ENCODE measurements at places on chromosomes 5 and 9. TPM values are rescaled to one million over a fixed set of nuclear protein-coding genes. Genes with fewer than 3 reads are reported as not detected.

Gene IRX1
- total RNA-seq = not detected

DNA sequence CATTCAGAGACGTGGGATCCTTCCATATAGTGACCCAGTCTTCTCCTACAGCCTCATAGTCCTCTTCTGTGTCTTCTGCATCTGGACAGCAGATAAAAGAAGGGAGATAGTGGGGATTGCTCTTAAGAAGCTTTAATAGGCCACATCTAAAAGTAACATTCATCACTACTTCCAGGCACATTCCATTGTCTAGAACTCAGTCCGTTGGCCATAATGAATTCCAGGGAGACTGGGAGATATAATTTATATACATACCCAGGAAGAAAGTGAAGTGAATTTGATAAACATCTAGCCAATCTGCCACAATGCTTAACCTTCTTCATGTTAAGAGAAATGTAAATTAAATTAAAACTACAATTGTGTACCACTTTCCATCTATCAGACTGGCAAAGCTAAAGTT lies 22.5 kb upstream of the GLIPR2 start:
- DNase-seq = no peak
- no peak overlapping the region for H3K27ac ChIP-seq
- H3K4me3 ChIP-seq = no peak overlapping the region
- no peaks in the 10 kb centered on the region for H3K4me1 ChIP-seq
- no peaks in the 10 kb centered on the region for H3K36me3 ChIP-seq
- H3K27me3 ChIP-seq = no peaks in the 10 kb centered on the region

DNA sequence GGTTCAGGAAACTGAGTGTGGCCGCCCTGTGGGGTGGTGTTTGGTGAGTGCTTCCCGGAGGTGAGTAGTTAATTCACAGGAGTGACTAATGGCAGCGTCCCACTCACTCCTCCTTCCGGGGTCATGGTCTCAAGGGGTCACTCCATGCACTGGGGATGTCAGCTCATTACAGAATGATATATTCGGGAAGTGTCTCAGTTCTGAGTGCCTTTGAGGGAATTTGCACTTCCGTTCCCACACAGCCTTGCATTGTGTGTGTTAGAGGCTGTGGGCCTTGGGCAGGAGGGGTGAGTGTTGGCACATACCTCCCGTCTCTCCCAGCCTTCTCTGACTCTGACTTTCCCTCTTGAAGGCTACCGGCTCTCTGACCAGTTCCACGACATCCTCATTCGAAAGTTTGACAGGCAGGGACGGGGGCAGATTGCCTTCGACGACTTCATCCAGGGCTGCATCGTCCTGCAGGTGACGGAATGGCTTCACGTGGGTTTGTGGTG lies 10.5 kb upstream of the AHRR start:
- H3K4me1 ChIP-seq = peaks cover 17% of the 10 kb centered on the region
- peak; percentile 88 for DNase-seq
- H3K36me3 ChIP-seq = no peaks in the 10 kb centered on the region
- no peak overlapping the region for H3K4me3 ChIP-seq
- peak overlapping the region; percentile 88 for H3K27ac ChIP-seq

Gene OTULINL
- 0.42 TPM for total RNA-seq

DNA sequence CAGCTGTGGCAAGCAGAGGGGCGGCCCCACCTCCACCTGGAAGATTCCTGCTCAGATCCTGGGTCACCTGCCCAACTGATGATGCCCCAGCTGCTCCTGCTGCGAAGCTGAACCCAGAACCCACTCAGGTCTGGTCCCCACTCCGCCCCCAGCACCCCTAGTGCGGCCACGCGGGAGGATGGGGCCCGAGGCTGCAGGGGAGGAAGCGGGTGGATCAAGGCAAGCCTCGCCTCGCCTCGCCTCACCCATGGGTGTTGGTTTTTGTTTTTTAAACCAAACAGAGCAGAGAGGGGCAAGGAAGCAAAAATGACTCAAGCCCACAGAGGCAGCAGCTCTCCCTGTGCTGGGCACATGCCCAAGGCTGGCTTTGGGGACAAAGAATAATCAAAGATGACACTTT lies 23.2 kb downstream of the ABO start:
- DNase-seq = no peak
- no peaks in the 10 kb centered on the region for H3K4me1 ChIP-seq
- no peak overlapping the region for H3K4me3 ChIP-seq
- no peaks in the 10 kb centered on the region for H3K27me3 ChIP-seq
- H3K27ac ChIP-seq = no peak overlapping the region

- no peak overlapping the region for H3K4me3 ChIP-seq
- peaks cover 11% of the 10 kb centered on the region for H3K4me1 ChIP-seq
- H3K27me3 ChIP-seq = no peaks in the 10 kb centered on the region
- no peak overlapping the region for H3K27ac ChIP-seq
- no peaks in the 10 kb centered on the region for H3K36me3 ChIP-seq
These were observed 5.3 kb upstream of the DAB2IP start for GRCh38 chr9:121645853-121646807.

- H3K27me3 ChIP-seq = no peaks in the 10 kb centered on the region
- no peak overlapping the region for H3K27ac ChIP-seq
- DNase-seq = no peak
- H3K36me3 ChIP-seq = no peaks in the 10 kb centered on the region
These were observed 30.2 kb upstream of the F2R start for GRCh38 chr5:76685704-76686103.

- no peak for DNase-seq
- no peak overlapping the region for H3K4me3 ChIP-seq
- peaks cover 11% of the 10 kb centered on the region for H3K4me1 ChIP-seq
- H3K36me3 ChIP-seq = no peaks in the 10 kb centered on the region
These were observed 53.1 kb upstream of the ANKRD55 start for GRCh38 chr5:56286015-56286884.

Gene SHISAL2B
- total RNA-seq = not detected

GRCh38 chr5:127936439-127936972 lies 147.1 kb upstream of the SLC12A2 start:
- DNase-seq = no peak
- no peaks in the 10 kb centered on the region for H3K27me3 ChIP-seq
- peaks cover 3% of the 10 kb centered on the region for H3K4me1 ChIP-seq
- H3K36me3 ChIP-seq = no peaks in the 10 kb centered on the region

DNA sequence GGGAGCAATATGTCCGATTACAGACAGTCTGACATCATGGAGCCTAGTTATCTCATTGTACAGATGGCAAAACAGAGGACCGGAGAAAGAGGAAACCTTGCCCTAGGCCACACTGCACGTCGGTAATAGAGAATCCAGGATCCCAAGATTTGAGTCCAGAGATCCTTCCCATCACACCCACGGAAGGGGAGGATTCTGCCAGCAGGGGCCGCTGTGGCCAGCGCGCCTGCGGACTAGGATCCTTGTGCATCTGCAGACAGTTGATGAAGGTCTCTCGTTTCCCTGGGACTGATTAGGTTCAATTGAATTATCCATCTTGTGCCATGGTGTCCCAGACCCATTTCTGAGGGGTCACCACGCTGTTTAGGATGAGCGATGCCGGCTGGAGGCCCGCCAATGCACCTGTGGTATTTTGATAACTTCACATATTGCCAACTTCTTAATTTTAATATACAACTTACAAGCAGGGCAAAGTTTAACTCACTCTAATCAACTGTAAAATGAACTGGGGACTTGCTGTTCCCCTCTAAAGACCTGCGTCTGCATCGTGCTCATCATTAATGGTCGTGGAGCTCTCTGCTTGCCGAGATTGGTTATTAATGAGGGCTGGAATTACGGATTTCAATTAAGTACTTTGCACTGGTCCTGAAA lies 592.7 kb upstream of the BRINP1 start:
- H3K27ac ChIP-seq = no peak overlapping the region
- no peak overlapping the region for H3K4me3 ChIP-seq
- DNase-seq = peak; percentile 7
- no peaks in the 10 kb centered on the region for H3K36me3 ChIP-seq
- no peaks in the 10 kb centered on the region for H3K4me1 ChIP-seq

DNA sequence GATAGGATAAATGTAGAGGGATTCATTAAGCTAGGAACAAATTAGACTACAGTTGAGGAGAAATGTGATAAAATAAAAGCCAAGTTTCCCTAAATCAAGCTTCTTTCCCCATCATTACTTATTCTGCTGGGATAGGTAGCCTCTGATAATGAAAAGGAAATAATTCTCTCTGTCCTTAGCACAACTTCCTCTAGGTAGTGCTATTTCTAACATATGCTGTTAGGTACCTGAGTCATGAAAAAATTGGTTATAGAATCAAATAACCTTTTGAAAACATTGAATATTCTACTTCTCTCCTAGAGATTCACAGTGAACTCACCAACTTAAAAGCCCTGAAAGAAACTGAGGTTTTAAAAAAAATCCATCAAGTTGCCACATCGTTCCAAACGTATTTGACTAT lies 1793.1 kb downstream of the EFNA5 start:
- H3K4me3 ChIP-seq = no peak overlapping the region
- DNase-seq = no peak
- no peak overlapping the region for H3K27ac ChIP-seq
- no peaks in the 10 kb centered on the region for H3K4me1 ChIP-seq
- H3K36me3 ChIP-seq = no peaks in the 10 kb centered on the region

DNA sequence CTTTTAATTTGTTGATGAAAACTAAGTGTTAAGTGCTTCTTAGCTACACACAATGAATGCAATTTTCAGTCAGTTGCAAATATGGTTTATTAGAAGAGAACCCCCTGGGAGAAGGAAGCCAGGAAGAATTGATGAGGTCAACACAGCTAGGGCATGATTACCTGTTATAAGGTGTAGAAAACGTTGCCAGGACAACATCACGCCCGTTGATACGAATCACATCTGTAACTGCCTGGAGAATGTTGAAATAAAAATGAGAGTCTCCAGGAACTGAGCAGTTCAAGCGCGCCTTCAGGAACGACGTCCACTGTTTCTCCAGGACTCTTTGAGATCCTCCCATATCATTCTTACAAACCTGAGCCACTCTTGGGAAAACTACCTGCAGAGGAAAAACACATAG lies 88.0 kb downstream of the SEMA6A start:
- H3K36me3 ChIP-seq = no peaks in the 10 kb centered on the region
- H3K4me1 ChIP-seq = no peaks in the 10 kb centered on the region
- H3K27ac ChIP-seq = no peak overlapping the region
- no peak for DNase-seq
- H3K4me3 ChIP-seq = no peak overlapping the region

Gene HRCT1
- total RNA-seq = 5.2 TPM

GRCh38 chr9:129396365-129396708 lies 218.3 kb upstream of the IER5L start:
- no peaks in the 10 kb centered on the region for H3K36me3 ChIP-seq
- H3K4me1 ChIP-seq = no peaks in the 10 kb centered on the region

GRCh38 chr5:65394087-65394486 lies 87.6 kb downstream of the ADAMTS6 start:
- peak; percentile 17 for DNase-seq
- no peaks in the 10 kb centered on the region for H3K27me3 ChIP-seq
- H3K4me1 ChIP-seq = peaks cover 7% of the 10 kb centered on the region
- no peak overlapping the region for H3K27ac ChIP-seq
- no peak overlapping the region for H3K4me3 ChIP-seq

DNA sequence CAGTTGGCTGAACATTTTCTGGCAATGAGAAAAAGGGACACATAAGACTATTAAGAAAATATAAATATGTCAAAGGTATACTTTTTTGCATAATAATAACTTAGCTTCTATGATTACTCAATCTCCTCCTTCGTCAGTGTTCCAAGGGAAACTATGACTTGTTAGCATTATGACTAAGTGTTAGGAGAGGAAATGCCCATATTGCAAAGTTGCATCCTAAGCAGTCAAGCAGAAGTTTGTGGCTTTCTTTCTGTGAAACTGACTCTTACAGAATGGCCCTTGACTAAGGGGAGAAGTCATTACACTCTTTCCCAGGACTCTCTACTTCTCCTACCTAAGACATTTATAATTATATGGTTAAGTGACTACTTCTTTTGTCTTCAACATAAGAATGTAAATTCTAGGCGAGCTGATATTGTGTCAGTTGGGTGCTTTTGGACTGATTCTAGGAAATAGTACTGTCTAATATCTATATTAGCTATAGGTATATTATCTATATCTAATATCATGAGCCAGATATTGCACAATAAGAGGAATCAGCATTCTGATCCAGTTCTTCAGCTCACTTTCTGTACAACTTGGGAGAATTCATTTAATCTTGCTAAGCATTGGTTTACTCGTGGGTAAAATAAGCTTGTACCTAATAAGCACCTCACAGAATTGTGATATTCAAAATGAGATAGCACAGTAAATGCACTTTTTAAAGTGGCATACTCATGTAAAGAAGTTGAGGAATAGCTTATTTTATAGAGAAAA lies 16.4 kb upstream of the SPINK6 start:
- peak overlapping the region; percentile 18 for H3K27ac ChIP-seq
- DNase-seq = peak; percentile 84
- H3K27me3 ChIP-seq = no peaks in the 10 kb centered on the region
- peaks cover 22% of the 10 kb centered on the region for H3K4me1 ChIP-seq
- no peaks in the 10 kb centered on the region for H3K36me3 ChIP-seq
- H3K4me3 ChIP-seq = no peak overlapping the region

Gene ZBTB34
- total RNA-seq = 9.6 TPM

Gene LCN2
- total RNA-seq = not detected

Gene PCDHA9
- not detected for total RNA-seq

Gene SLC34A1
- not detected for total RNA-seq

DNA sequence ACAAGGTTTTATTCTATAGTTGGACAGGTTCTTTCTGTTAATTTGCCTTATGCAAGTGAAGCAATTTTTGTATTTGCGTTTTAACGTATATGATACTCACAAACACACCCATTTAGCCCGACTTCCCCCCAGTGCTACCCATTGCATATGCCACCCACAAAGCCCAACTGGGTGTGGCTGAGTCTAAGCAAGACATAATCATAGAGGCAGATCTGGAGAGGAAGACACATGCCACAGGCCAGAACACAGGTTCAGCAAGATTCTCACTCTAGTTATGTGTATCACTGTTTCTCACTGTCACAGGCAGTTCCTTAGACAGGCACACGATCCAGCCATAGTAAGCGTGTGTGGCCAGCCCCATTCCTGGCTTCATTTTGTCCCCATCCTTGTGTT lies 29.0 kb upstream of the PUM3 start:
- no peak overlapping the region for H3K4me3 ChIP-seq
- DNase-seq = no peak
- no peaks in the 10 kb centered on the region for H3K36me3 ChIP-seq

Data from endothelial cell of umbilical vein (primary cell).